ENCODE measurements at places on chromosomes 3 and 15.

GRCh38 chr3:157167371-157168042 lies 7.6 kb upstream of the CCNL1 start:
- DNase-seq = no peak

DNA sequence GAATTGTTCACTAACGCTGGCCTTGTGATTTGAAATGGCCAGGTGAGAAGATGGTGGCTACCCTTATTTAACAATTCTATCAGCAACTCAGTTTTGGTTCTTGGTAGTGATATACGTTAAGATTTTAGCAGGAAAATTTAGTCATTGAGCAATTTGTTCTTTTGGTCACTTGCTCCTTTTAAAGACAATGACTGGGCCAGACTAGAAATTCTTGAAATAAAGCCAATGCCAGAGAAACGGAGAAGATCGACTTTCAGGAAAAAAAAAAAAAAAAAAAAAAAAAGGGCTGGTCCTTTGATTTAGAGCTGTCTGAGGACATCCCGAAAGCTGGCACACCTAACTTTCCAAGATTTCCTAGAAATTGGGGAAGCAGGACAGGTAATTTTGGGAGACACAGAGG lies 178.5 kb downstream of the FNDC3B start:
- DNase-seq = no peak

- no peak for DNase-seq
Measured at GRCh38 chr15:64938192-64938591, 26.5 kb downstream of the ANKDD1A start.

DNA sequence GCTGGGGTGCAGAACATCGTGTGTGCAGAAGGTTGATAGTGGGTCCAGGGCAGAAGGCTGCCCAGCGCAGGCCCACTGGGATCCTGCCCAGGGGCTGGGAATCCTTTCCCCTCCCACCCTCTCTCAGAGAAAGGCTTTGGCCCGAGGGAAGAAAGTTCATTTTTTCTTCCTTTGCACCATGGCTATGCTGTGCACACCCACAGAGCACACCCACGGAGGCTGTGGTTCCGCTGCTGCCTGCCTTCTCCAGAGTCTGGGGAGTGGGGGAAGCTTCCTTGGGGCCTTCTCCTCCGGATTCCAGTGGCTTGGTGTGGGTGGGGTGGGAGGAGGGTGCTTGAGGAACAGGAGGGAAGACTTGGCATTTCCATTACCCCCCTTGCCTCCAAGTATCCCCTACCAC lies 7.0 kb upstream of the PRKCD start:
- DNase-seq = no peak

DNA sequence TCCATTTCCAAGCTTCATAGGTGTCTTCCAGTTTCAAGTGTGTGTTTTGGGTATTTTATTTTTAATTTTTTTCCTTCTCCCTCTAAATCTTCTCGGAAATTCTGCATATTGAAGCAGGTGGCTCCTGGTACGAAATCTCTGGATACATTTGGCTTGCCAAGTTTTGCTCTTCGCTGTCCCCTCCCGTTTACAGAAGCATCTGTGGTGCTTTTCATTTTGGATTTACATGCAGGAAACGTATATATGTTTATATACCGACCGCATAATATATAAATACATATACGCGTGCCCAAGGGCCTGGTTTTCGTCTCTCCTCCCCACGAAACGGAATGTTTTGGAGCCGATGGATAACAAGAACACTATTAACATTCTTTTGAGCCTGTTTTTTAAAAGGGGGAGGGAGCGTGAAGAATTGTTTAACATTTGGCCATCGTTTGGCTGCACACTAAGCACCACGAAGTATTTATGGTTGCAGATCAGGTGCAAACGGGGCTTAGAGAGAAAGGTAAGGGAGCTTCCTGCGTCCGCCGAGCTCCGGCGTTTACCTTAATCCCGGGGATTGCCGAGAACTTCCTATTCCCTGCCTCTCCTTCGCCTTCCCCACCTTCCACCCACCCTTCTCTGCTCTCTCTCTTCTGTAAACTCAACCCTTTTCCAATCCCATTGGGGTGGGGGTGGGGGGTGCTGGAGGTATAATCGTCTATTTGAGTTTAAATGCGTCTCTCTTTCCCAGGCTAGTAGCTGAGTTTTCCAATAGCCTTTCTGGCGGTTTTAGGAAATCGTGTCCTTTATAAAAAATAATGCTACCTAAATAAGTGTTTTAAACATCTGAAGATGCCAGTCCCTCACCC lies 1.1 kb upstream of the NLGN1 start:
- DNase-seq = no peak

DNA sequence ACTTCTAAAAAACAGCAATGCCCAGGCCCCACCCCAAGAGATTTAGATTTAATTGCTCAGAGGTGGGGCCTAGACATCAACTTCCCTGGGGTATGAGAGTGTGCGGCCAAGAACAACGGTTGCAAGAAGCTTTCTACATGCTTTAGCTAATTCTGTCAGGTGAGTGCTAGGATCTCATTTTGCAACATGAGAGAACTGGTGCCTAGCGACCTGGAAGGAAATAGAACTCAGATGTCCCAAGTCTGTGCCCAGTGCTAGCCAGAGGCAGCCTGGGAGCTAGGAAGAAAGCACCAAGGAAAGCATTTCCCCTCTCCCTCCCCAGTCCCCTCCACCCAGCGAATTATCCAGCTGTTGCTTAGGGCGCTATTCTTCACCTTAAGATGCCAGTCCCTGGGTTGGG lies 22.9 kb upstream of the HRH1 start:
- no peak for DNase-seq

DNA sequence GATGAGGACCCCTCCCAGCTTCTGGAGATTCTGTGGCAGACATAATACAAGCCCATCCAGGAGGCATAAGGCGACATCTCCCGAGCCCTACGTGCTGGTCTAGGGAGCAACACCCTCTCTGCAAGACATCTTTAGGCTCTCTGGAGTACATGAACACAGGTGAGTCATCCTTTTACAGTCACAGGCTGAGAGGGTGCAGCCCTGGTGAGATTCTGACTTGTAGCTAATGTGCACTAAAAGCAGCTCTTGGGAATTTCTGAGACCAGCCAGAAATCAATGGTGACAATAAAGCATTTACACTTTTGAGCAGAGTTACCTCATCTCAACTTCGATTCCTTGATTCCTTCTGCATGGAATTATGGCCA lies 131.1 kb downstream of the XXYLT1 start:
- no peak for DNase-seq

- DNase-seq = no peak
Measured at GRCh38 chr15:78316283-78317083, 17.1 kb upstream of the SKIC8 start.

DNA sequence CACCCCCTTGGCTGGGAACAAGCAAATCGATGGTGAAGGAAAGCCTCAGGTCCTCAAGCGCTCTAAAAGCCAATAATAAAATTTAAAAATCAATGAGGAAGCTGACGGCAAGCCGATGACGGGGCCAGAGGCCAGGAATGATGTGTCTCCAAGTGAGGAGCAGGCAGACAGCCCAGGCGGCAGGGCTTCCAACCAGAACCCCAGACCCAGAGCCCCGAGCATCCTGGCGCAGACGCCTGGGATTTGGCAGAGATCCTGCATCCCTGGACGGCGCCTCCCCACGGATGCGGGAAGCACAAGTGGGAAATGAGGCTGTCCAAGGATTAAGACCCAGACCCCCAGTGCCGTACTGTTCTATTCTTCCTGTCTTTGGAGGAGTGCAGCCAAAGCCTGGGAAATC lies 123.0 kb upstream of the PROK2 start:
- DNase-seq = no peak

GRCh38 chr15:67806536-67806935 lies 18.8 kb upstream of the SKOR1 start:
- no peak for DNase-seq

DNA sequence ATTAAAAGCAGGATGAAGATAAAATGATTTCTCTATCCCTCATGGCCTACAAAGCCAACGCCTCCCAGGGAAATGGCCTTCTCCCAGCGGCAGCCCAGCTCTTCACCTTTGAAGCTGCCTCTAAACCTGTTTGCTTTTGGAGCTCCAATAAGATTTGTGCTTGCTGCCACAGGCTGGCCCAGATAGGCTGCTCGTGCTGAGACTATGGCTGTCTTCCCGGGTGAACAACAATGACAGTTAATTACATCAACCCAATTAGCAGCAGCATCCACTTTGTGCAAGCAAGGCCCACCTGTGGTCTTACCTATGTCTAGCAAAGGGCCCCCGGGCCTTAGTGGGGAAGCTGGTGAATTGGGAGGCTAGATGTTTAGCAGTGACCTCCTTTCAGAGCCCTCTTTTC lies 179.6 kb downstream of the P3H2 start:
- DNase-seq = no peak

- no peak for DNase-seq
Measured at GRCh38 chr3:134619884-134620445, 30.9 kb downstream of the KY start.

DNA sequence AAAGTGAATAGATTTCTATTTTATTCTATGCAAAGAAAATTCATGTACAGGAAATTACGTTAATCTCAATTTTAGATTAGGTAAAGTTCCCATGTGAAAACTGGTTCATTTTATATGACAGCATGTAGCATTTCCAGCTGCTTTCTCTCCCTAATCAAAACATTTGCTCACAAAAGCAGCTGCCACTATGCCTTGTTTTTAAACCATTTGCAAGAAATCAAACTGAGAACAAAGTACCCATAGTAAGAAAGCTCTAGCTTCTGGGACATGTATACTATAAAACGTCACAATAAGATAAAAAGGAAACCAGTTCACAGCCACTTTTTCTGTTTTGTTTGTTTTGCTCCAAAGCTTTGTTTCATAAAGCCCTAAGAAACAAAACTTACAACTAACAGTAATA lies 5.0 kb upstream of the CRYBG3 start:
- no peak for DNase-seq

DNA sequence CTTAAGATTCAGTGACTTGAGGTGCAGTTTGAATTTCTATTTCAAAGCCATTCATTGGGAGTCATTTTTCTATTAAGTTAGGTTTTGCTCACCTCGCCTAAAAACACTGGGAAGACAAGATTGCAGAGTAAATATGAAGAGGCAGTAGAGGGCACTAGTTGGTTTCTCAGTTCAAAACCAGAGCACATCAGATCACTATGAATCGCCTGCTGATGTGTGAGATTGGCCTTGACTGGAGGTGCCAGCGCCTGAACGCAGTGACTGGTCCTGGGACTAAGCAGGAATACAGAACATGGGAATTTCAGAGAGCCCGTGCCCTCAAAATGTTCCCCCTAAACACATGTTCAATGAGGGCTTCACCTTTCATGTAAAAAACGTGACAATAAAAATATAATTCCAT lies 229.0 kb downstream of the ITPR1 start:
- no peak for DNase-seq

DNA sequence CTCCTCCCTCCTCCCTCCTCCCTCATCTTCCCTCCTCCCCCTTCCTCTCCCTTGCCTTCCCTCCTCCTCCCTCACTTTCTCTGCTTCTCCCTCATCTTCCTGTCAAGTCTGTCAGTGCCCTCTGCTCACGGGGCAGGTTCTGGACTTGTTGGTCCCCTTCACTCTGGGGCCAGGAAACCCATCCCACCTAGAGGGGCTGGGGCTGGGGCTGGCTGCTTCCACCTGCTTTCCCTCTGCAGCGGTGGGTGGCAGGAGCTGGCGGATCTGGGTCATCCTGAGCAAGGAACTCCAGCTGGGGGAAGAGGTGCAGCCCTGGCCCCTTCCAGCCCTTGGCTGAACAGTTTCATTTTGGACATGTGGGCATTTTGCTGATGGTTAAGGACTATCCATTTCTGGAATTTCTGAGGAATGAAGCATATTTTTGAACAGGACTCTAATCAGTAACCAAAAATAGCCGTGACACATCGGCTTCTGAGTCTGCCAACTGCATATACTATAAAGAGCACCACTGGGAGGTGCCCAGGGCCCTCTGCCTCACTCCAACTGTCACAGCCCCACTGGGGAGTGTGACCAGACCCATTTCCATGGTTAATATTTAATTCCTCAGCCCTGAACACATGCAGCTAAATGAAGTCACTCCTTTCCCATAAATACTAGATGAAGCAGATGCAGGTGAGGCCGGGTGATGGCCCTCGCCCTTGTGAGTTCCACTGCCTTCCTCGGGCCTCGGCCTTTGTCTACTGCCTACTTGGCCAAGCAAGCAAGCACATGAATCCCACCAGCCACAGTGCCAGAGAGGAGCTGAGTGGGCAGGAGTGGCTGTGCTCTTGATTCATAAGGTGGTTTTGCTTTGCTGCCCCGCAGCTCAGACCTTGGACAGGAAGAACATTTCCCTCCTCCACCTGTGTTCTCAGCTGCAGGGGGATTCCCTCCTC lies 39.8 kb downstream of the CHDH start:
- no peak for DNase-seq

DNA sequence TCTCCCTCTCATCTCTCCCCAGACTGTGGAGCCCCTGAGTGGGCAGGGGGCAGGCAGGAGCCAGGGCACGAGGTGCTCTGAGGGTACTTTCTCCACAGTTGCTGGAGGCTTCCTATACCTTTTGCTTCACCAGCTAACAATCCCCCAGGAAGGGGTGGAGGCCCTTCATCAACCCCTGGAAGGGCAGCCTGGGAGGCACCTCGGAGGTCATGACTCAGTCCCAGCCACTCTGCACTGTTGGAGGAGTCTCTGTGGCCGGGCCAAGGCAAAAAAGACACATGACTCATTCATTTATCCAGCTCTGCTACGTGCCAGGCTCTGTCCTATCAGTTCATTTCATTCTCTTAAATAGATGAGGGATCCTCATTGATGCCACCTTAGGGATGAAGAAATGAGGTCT lies 15.6 kb upstream of the KY start:
- DNase-seq = no peak

- no peak for DNase-seq
Measured at GRCh38 chr15:59251001-59251845, 44.6 kb downstream of the LDHAL6B start.

GRCh38 chr15:92132982-92133755 lies 260.5 kb upstream of the ST8SIA2 start:
- no peak for DNase-seq

- no peak for DNase-seq
Measured at GRCh38 chr15:101359365-101359947, 64.4 kb upstream of the SNRPA1 start.

DNA sequence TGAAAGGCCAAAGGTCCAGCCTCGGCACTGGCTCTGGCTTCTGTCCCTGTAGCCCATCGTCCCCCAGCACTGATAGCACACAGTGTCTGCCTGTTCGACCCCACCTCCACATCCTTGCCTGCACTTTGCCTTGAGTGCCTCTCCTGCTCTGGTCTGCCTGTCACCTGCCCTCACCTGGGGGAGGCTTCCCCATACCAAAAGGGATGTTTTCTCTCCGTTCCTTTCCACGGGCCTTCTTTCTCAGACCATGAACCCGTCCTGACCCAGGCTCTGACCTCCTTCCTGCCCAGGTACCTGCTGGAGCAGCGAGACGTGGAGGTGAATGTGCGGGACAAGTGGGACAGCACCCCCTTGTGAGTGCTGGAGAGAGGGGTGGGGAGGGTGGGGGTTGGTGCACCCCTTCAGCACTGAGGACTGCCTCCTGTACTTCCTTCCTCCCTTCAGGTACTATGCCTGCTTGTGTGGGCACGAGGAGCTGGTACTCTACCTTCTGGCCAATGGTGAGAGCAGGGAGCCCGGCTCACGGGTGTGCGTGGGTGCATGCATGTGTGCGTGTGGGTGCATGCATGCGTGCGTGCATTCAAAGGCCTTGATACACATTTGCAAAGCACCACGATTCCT lies 1.5 kb downstream of the ABTB1 start:
- DNase-seq = no peak

Measured in stimulated activated CD4-positive, alpha-beta T cell treated with anti-CD3 and anti-CD28 coated beads, Interleukin-12 subunit alpha, Interleukin-12 subunit beta, amount 100 ng/mL, for 4 hours (primary cell).